ENCODE measurements at places on chromosomes 4 and X.

- DNase-seq: peak; percentile 3
These were observed 720 bp upstream of the STK26 start for GRCh38 chrX:132022198-132022966.

DNA sequence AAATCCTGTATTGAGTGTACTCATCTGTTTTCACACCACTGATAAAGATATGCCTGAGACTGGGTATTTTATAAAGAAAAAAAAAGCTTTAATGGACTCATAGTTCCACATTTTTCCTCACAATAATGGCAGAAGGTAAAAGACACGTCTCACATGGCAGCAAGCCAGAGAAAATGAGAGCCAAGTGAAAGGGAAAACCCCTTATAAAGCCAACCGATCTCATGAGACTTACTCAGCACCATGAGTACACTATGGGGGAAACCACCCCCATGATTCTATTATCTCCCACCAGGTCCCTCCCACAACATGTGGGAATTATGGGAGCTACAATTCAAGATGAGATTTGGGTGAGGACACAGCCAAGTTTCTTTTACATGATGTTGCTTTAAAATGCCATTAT, 171.9 kb downstream of the GALNTL6 start:
- DNase-seq: no peak

GRCh38 chr4:6222761-6223292, 22.5 kb upstream of the JAKMIP1 start:
- DNase-seq: no peak

GRCh38 chrX:10529344-10529743, 91.0 kb downstream of the MID1 start:
- DNase-seq: no peak

DNA sequence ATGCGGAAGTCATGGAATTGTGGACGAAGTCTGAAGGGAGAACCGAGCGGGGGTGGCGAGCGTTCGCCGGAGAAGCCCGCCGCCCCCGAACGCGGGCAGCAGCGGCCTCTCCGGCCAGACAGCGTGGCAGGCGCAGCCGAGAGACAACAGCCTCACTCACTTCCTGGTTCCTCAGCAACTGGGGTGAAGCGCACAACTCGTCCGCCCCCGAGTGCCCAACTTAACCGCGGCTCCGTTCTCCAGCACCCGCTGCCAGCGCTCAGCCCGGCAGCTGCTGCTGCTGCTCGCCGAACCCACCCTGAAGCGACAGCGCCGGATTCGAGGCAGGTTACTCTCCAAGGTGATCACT, 68.0 kb downstream of the NOCT start:
- peak; percentile 56 for DNase-seq

GRCh38 chr4:137599734-137600133, 67.4 kb upstream of the PCDH18 start:
- DNase-seq: no peak

- DNase-seq: no peak
These were observed 171.8 kb upstream of the CLNK start for GRCh38 chr4:10856271-10856782.

DNA sequence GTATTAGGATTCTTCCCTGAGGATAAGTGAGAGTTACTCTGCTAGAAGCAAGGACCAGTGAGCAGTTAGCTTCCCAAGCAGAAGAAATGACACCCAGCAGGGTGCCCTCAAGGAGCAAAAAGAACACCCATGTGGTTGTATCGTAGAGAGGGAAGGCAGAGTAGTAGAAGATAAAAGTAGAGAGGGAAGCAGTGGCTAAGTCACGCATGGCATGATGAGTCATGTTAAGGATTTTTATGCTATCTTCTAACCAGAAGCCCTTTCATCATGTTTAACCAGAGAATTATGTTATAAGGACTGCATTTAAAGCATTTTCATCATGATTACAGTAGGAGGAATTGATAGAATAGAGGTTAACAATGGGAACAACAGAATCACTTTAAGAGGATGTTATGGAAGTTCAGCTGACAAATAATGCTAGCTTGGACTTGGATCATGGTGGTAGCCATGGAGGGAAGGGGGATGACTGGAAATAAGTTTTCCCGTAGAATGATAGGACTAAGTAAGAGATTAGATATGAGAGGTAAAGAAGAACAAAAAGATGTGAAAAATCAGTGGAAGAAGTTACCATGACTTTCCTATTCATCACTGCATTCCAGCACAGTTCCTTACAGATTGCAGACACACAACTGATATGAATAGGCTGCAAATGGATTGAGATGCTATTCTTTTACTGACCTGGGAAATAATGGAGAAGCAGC, 383.5 kb upstream of the INTU start:
- no peak for DNase-seq

DNA sequence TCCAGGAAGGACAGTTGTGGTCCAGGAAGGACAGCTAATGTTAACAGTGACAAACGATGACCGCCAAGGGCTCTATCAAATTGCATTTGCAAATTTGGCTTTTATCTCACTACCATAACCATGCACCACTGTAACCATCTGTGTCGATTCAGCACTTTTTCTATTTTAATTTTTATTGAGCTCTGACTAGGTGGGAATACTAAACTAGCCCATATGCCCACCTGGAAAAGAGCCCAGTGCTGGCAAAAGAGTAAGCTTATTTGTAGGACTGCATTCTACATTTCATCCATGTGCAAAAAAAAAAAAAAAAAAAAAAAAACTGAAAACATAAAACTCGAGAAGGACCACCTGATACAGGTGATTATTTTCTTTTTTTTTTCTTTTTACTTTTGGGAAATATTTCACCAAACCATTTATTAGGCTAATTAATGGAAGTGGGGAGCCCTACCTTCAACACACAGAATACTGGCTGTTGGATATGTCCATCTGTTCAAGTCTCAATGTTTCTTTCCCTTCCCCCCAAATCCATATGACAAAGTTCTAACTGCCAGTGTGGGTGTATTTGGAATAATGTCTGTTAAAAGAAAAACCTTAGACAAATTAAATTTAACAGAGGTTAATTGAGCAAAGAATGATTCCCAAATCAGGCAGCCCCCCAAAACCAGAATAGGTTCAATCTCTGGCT, 99.5 kb upstream of the MXRA5 start:
- no peak for DNase-seq

GRCh38 chr4:122912810-122913575, 9.4 kb downstream of the NUDT6 start:
- no peak for DNase-seq

DNA sequence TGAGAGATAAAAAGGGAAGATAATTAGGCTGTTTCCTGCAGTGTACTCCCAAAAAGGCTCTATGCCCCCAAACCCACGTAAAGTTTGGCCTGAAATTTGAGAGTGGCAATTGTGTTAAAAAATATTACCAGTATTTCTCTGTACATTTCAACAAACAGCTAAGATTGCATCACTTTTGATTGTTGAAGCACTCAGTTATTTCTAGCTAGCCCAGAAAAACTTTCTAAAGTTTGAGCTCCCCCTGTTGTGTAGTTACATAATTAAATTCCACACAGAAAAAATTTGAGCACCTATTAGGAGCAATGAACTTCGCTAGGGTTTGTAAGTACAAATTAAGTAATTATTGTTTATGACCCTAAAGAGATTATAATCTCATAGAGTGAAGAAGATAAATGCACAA, 109.4 kb downstream of the DLG3 start:
- no peak for DNase-seq

Measured in activated CD4-positive, alpha-beta T cell treated with anti-CD3 and anti-CD28 coated beads, Interleukin-2, amount 50 U/mL, for 4 hours (primary cell).